ENCODE measurements at places on chromosomes 4 and X.
A peak's percentile ranks its signal among the peaks of the same experiment; 100 is the strongest.

DNA sequence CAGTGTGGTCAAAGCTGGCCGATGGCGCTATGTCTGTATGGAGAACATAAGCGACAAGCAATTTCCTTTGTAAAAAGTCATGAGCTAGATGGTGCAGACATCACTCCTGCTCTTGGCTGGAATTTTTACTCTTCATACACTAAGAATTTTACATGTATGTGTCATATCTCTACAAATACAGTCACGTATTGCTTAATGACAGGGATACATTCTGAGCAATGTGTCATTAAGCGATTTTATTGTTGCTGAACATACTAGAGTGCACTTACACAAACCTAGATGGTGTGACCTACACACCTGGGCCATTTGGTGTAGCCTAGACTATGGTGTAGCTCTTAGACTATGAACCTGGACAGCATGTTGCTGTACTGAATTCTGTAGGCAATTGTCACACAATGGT lies 185.4 kb downstream of the SOWAHB start:
- no peak for DNase-seq

DNA sequence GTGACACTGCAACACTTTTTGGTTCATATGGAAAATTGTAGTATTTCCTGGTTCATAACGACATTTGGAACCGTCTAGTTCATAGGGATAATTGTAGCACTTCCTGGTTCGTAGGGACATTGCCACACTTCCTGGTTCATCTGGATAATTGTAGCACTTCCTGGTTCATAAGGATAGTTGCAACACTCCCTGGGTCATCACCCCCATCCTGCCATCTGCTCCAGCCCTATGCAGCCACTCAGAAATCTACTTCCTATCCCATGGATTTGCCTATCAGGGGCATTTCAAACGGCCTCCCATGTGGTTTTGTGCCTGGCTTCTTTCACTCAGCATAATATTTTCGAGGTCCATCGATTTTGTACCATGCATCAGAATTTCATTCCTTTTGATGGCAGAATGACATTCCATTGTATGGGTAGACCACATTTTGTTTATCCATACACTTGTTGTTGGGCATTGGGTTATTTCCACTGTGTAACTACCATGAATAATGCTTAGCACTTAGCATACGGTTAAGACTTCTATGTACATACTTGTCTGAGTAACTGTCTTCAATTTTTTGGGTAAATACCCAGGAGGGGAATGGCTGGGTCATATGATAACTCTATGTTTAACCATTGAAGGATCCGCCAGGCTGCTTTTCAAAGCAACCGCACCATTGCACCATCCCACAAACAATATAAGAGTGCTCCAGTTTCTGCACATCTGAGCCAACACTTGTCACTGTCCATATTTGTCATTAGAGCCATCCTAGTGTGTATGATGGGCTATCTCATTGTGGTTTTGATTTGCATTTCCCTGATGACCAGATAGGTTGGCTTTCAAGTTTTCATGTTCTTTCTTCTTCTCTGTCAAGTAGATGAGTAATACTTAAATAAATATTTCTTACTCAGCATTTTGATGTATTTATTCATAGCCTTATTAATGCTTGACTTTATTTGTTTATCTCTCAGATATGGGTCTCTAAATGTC lies 58.3 kb upstream of the CD99 start:
- DNase-seq = no peak

DNA sequence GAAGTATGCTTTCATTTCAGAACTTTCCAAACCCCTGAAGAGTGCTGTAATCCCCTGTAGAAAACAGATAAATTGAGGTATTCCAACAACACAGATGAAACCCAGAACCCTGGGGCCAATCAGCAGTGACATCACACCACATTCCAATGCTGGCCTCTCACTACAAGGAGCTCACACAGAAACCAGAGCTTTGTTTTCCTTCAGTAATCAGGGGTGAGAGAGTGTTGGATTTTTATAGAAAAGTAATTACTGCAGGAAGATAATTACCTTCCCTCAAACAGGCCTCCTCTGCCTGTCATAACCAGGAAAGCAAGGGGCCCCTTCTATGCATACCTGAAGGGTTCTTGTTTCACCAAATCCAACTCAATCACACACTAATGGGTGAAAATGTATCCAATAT lies 246.2 kb downstream of the SCFD2 start:
- peak; percentile 31 for DNase-seq

DNA sequence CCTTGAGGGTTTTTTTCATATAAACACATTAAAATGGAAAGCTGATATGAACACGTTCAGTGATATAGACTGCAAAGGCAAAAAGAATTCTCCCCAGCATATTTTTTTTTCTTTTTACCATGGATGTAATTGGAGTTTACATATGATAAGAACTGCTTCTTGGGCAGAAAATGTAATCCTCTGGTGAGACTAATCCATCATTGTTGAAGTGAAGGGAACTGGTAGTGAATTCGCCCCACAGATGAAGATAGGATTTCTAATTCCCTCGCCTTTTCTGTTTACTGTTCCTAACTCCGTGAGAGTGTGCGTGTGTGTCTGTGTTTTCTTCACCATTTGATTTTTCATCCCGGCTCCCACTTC lies 88.9 kb downstream of the GPR143 start:
- DNase-seq = no peak

DNA sequence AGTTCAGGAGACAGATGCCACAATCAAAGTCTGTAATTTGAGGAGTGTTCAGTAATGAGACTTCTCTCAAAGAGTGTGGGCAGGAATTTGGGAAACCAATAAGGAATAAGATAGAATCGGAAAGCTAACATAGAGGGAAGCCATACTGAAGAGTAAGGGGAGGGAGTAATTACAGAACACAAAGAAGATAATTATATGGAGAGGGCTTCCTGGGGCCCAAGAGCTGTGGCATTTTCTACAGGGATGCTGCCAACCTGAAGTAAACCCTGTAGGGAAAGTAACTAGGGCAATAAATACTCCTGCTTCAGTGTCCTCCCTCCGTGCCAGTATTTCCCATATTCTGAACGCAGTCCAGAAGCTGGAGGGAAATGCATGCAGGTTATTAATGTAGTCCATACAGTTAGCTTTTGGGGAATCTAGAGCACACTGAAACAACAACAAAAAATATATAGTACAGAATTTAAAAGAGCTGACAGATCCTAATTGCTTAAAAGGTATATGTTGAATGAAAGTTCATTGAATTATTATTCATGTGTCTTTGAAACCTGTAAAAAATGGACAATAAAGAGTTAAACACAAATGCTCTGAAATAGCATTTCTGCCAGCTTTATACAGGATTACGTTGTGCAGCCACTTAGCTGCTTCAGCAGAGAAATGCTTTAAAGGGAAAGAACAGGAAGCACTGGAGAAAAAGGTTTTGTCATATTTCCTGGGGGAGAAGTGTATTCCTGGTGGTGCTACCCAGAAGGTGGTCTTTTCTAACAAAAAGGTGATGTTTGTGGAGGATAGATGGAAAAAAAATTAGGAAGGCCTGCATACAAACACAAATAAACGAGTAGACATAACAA lies 48.0 kb downstream of the CXXC4 start:
- no peak for DNase-seq

DNA sequence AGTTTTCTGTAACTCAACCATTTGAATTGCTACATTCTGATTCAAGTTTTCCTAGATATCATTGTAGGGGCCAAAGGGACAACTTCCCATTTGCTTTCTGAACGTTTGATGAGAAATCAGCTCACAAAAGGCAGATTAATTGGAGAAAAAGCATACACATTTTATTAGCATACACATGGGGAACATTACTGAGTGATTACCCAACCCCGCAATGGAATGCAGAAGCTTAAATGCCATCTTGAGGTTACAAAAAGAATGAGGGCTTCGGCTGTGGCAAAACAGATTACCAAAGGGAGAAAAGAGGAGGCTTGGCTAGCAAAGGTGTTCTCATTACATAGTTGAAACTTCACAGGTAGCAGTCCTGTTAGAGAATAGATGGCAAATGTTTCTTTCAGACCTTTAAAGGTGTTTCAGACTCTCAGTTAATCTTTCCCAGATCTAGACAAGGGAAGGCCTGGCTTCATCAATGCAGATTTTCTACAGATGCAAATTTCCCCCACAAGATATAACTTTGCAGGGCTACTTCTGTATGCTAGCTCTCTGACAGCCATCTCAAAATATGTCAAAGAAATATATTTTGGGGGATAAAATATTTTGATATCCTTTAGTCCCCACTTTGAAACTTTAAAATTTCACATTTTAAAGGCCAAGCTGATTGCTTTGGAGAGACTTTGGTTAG lies 26.5 kb upstream of the HERC6 start:
- DNase-seq = no peak

GRCh38 chr4:17618926-17619325 lies 4.5 kb downstream of the MED28 start:
- no peak for DNase-seq

GRCh38 chr4:81757691-81758090 lies 286.0 kb upstream of the RASGEF1B start:
- no peak for DNase-seq

DNA sequence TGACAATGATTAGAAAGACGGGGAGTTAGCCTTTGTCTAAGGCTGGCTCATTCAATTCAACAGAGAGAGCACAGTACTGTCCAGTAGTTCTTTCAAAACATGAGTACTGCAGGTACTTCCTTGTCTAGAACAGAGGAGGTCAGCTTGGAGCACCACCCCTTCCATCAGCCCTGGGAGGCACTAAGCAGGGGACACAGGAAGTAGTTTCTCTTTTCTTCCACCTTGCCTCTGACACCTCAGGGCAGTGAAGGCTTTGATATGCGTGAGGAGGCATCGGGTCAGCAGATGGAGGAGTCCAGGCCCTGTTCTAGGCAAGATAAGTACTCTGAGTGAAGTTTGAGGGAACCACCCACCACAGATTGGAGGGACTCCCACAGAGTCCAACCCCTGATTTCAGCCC lies 33.1 kb downstream of the MAGEB10 start:
- DNase-seq = no peak

- DNase-seq = no peak
Observed at GRCh38 chr4:138835832-138836533, 179.6 kb upstream of the NOCT start.

DNA sequence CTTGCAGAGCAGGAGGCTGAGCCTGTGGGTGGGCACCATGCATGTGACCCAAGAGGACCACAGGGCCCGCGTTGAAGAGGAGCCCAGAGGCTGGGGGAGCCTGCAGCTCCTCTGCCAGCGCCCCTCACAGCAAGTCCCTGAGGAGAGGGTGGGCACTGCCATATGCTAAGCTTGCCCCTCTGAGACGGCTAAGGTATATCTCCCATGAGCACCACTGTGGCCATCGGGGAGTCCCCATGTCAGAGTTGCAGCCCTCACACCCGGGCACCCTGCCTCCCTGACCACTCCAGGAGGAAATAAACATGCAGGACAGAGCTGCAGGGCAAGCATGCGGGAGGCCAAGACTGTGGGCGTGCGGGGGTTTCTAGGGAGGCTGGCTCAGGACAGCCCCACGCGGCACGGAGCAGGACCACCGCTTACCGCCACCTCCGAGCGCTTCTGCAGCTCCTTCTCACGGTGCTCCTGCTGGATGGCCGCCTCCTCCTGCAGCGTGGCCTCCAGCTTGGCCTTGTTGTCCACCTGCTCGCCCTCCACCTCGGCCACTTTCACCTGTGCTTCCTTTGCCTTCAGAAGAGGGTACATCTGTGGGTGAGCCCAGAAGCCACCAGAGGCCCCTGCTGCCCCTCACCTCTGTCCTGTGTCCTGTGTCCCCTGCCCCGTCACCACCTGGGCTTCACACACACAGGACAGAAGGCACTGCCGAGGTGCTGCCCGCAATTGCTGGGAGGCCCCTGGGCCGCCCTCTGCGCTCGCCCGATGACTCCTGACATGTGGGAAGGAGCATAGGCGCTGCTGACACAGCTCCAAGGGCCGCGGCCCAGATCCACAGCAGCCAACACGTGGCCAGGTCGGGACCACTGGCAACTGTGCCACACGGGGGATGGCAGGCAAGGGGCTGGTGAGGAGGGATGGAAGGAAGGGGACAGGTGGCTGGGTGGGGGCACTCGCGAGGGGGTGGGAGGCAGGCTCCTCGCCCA lies 29.8 kb downstream of the FGFR3 start:
- DNase-seq = no peak

- DNase-seq = no peak
Observed at GRCh38 chr4:17636341-17636695, 21.9 kb downstream of the MED28 start.

GRCh38 chrX:73647212-73647611 lies 84.2 kb downstream of the CHIC1 start:
- DNase-seq = no peak

- DNase-seq = no peak
Observed at GRCh38 chr4:165814256-165815020, 58.6 kb upstream of the TLL1 start.

- no peak for DNase-seq
Observed at GRCh38 chrX:46793386-46794143, 34.6 kb upstream of the SLC9A7 start.
